Stimulated activated CD4-positive, alpha-beta T cell treated with anti-CD3 and anti-CD28 coated beads, TNF-alpha, amount 100 ng/mL, for 1 hour (primary cell): ENCODE measurements at places on chromosomes 3 and 15.

DNA sequence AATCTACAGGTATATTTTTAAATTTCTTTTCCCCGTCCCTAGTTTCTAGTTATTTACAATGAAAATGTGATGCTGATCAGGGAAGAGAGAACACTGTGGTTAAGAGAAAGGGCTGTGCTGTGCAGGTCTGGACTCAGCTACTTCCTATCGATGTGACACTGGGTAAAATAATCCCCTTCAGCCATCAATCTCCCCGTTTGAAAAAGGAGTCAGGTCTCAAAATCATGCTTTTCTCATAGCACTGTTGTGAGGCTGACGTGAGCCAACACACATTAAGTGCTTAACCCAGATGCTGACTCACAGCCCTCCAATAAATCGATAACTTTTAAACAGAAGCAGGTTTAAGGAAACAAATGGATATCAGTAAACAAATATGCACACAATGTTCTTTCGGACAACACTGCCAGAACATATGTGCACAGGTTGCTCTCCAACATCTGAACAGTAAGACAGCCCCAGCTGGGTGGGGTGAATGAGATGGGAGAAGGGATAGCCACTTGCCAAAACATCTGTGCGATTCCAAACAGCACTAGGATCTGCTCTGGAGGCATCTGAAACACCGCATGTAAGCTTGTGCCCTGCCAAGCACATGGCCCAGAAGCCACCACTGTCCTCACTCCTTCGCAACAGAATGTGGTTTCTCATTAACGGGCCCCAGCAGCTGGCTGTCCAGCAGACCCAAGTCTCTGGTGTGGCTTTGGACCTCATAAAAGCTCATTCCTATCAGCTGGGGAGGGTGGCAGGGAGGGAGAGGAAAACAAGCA, 143.2 kb upstream of the PRICKLE2 start:
- no peak for DNase-seq

DNA sequence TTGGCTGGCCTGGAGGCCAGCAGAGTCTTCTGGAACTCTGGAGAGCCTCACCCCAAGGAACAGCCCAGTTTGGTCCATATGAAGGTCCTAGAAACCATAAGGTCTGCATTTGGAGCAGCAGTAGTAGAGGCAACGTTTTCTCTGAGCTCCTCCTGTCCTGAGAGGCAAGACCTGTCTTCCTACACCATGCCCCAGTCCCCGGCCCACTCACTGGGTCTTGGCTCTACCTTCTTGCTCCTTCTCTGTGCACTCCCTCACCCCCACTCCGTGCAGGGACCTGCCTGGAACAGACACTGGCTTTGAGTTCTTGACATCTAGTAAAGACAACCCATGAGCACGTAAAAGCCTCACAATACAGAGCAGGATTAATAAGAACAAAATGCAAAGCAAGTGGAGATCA, 76.6 kb downstream of the CHRD start:
- no peak for DNase-seq

GRCh38 chr3:161423911-161424522, 52.7 kb upstream of the SPTSSB start:
- no peak for DNase-seq

DNA sequence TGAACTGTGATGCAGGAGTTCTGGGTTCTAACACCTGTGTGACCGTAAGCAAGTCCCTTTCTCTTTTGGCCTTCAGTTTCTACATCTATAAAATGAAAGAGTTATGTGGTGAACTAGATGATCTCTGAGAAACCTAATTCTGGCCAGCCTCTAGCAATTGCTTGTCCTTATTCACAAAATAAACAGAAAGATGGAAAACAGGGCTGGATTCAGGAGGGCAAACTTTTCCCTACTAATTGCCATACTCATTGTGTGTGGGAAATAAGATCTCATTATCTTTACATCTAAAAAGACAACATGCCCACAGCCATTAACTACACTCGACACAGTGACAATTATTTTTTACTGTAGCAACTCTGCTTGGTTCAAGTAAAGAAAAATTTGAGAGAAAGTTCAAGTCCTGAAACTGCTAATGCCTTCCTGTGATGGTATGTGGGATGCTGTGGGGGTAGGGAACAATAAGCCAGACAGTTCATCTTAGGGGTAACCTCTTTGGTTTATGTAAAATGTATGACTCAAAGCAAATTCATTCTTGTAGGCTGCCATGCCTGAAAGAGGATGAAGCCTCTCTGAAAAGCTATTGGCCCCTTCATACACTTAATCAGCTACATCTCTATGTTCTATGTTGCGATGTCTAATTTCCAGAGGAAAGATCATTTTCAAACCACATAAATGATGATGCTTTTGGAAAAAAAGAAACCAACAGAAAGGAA, 177.6 kb upstream of the BCL6 start:
- no peak for DNase-seq

DNA sequence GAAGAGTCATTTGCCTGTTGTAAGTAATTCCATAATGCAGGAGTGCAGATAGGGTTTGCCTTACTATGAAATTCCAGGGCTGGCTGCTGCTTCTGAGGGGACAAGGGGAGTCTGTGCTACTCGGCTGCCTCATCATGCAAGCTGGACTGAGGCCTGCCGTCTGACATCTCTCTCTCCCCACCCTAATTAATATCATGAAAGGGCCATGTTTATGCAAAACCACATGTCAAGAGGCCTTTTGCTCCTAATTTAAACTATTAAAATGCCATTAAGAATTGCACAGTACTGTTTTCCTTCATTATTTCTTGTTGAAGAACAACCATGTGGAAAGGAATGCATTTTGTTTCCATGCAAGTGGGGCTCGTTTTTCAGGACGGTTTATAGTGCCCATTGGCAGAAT, 26.3 kb downstream of the CHST2 start:
- DNase-seq, result no peak

DNA sequence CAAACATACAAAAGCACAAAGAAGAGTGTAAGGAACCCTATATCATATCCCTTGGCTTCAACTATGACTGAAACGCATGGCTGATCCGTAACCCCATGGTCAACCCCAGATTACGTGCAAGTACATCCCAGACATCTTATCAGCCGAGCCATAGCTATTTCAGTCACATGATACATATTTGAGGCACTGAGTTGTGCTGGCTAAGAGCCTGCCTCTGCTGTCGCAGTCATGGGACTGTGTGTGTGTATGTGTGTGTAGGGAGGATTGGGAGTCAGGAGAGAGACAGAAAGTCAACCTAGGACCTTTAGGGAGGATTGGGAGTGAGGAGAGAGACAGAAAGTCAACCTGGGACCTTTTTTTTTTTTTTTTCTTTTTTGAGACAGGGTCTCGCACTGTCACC, 8.4 kb downstream of the ST6GAL1 start:
- no peak for DNase-seq

DNA sequence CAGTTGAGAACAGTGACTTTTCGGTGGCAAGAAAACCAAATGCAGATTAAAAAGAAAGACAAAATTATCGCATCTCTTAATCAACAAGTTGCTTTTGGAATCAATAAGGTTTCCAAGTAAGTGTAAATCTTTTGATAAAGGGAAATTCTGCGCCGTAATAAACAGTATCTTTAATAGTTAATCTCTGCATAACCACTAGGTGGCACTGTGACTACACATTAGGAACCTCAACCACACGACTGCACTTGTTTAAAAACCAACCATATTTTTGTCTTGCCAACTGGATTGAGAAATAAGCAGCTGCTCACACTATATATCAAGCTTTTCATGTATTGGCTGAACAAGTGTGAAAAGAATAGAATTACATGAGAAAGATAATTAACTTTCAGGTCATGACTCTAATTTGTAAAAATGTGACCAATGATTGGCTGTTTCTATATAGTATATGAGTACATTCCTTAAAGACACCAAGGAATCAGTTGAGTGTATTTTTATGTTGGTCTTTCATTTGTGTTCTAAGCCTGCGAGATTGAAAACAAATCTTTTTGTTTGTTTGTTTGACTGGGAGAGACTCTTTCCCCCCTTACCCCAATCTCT, 72.7 kb downstream of the DZIP3 start:
- no peak for DNase-seq

GRCh38 chr15:91133511-91133910, 33.5 kb downstream of the SV2B start:
- no peak for DNase-seq

- no peak for DNase-seq
These were observed 82.7 kb downstream of the POLR2M start for GRCh38 chr15:57789225-57789624.

- no peak for DNase-seq
These were observed 29.8 kb downstream of the LOXL1 start for GRCh38 chr15:73955861-73956742.

DNA sequence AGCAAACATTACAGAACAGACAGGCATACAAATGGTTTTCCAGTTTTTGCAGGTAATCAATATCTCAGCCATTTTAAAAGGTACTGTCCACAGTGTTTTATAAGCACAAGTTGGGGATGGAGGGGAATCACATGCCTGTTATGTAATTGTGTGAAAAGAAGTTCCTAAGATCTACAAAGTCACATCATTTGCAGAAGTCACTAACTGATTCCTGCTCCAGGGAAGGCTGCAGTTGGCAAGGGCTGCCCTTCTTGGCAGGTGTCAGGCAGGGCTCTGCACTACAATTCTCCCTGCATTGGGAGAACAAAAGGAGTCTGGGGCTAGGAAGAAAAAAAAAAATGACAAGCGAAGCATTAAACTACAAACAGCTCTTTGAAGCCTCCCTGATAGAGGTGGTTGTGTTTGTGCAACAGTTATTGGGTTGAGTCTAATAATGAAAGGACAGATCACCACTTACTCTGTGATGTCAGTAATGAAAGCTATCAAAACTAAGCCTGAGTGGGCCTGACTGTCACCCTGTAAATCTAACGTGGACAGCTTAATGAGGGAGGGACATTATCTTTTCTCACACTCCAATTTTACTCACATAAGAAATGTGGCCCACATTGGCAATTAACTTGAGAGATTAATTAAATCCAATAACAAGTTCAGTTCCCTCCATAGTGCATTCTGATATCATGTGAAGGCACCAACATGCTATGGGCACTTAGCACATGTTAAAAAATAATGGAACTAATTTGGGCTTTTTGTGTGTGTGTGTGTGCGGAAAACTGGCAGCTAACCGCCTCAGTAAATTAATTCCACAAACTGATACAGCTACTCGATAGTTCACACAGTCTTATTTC, 242.9 kb downstream of the FHIT start:
- no peak for DNase-seq

DNA sequence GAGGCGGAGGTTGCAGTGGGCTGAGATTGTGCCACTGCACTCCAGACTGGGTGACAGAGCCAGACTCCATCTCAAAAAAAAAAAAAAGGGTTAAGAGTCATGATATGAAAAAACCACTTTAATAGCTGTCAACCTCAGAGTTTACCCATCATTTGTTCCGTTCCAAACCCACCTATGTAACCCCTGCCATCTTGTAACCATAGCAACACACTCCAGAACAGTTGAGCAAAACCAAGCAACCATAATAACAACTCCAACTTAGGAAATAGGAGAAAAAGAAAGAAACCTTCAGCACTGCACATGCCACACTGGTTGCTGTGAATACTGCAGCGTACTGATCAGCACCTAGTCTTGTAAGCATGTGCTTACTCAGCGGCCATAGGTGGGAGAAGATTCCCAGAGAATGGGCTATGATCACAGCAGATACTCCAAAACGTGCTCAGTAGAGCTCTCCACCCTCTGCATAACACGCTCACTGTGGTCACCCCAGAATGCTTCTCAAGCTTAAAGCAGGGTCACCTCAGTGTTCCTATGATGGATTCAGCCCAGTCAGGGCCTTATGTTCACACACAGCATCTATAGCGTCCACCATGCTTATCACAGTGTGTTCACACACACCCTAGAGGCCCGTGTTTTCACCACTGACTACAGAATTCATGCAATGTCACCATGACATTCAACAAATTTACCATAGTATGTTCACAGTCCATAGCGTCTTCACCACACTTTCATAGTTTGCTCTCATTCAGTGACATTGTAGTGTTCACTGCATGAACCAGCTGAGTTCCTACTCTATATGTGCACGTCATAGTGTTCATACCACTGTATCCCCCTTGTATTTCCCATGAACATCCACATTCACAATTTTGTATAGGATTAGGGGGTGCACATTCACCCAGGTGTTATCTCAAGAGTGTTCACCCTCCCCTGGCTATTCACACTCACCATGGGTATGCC, 6.5 kb upstream of the CILP start:
- no peak for DNase-seq

DNA sequence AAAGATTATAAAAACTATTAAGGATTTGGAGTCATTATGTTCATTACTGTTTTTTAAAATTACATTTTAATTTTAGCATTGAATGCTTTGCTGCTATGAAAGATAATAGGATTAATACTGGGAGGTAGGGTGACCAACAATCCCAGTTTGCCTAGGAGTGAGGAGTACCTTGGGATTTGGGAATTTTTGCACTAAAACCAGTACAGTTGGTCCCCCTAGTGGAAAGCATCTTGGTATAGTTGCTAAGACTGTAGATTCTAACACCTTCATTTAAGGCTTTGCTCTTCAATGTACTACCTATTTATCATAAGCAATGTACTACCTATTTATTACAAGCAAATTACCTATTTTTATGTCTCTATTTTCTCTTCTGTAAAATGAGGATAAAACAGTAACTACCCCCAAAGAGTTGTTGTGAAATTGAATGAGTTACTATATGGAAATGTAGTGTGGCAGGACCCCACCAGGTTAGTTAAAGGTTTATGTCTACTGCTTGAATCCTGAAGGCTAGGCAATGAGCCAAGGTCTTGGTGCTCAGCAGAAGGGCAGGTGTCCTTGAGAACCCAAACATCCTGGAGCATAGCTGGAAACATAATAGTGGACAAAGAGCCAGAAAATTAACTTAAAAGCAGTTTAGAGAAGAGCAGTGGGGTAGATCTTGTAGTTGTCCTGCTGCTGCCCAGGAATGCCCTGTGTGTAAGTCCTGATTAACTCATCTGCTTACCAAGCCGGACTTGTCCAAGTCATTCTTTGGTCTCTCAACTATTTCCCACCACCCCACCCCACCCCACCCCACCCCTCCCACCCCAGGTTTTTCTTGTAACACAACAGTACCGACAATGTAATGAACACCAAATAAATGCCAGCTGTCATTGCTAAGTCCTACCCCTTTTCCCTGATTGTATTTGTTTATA, 49.2 kb upstream of the NMD3 start:
- DNase-seq, result no peak

DNA sequence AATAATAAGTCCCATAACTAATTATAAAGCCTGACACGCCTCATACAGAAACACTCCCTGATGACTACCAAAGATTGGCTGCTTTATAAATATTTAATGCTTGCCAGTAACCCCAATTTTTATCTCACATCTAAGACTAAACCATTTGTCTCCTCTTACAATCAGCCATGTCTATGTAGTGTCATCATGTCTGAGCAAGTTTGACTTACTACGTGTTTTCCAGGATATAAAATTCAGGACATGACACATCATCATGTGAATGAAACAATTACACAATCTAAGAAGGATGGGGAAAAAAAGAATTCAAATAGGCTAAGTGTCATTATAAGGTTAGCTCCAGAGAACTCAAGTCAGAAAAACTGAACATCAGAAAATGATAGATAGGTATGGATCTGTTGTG, 208.7 kb downstream of the MECOM start:
- DNase-seq, result no peak
